Amygdala (tissue), 56 donors: ENCODE measurements at places on chromosomes 16 and 17.
A peak's percentile ranks its signal among the peaks of the same experiment; 100 is the strongest.

GRCh38 chr17:10120749-10121148, 77.7 kb downstream of the GAS7 start:
- no peak for DNase-seq

DNA sequence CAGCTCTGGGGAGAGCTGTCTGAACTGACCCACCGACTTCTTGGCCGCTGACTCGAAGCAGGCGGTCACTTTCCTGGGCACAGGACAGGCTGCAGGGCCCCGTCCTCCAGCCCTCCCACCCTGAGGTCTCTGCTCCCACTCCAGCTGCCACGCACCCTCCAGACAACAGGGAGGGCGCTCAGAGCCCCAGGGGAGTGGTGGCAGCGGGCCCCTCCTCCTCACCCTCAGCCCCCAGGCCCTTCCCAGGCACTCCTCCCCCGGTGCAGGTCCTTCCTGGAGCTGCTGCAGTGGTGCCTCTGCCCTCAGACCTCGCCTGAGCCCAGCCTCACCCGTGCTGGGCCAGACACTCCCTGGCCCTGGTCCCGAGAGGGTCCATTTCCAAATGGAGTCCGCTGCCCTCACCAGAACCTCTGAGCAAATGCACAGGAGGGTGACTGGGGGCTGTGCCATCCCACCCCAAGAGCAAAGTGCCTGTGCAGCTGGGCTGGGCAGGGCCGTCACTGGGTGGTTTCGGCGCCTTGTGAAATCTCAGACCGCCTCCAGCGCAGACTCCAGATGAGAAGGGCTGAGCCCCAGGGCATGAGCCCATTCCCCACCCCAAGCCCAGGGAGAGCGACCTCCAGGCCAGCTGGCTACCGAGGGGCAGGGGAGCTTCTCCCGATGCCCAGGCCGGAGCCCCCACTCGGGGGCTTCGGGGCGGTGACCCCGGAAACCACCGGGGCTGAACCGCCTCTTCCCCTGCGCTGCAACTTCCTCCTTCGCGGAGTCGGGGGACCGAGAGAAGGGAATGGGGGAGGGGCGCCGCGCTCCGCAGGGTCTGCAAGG, 717 bp downstream of the CYBA start:
- DNase-seq = no peak

- DNase-seq = no peak
These were observed 5.2 kb downstream of the TBX4 start for GRCh38 chr17:61457226-61457983.

- no peak for DNase-seq
These were observed 16.7 kb downstream of the ZFPM1 start for GRCh38 chr16:88469615-88470395.

DNA sequence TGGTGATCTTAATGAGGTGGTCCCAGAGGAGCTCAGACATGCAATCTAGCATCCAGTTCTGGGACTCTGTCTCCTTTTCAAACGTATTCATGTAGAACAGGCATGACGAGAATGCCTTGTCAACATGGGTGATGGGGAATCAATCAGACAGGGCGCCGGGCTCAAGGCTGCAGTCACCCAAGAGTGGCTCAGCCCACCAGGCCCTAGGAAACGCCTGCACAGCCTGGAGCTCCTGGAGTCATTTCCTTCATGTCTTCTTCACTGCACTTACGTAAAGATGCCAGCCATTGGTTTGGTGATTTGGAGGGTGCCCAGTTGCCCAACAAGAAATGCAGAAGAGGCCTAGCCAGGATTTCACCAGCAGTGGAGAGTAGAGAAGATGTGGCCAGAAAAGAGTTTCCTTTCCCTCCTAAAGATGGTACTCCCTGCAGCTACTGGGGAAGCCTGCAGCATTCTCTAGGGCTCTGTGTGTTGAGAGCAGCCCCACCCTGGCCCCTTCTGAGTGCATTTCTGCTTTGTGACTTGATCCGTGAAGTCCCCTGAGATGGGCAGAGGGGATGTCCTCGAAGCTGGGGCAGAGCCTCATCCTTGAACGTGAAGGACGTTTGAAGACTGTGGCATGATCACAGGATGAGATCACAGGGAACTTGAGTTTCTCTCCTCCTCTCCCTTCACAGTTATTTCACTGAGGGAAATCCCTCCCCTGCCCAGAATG, 24.0 kb upstream of the STH start:
- DNase-seq = no peak

GRCh38 chr16:27867122-27868110, 196.1 kb downstream of the GSG1L start:
- DNase-seq = peak; percentile 8

- DNase-seq = no peak
These were observed 64.3 kb downstream of the IGF2BP1 start for GRCh38 chr17:49061524-49061943.

GRCh38 chr16:49884033-49885015, 28.4 kb upstream of the ZNF423 start:
- no peak for DNase-seq

DNA sequence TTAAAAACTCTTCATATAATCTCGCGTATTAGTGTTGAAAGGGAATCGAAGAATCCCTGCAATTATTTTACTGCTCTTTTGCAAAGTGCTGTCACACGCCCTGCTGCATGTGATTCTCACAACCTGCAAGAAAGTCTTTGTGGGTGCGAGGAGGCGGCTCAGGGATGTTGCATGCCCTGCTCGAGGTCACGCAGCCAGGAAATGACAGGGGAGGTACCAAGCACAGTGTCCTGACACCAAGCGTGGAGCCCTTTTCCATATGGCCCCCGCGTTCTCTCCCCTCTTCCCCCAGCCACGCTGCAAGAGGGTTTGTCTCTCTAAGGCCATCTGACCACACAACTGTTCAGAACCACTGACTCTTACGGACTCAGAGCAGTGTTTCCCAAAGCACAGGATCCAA, 37.6 kb downstream of the OR3A1 start:
- no peak for DNase-seq

- DNase-seq = peak; percentile 25
These were observed 377 bp upstream of the CRHR1 start for GRCh38 chr17:45783593-45784292.

DNA sequence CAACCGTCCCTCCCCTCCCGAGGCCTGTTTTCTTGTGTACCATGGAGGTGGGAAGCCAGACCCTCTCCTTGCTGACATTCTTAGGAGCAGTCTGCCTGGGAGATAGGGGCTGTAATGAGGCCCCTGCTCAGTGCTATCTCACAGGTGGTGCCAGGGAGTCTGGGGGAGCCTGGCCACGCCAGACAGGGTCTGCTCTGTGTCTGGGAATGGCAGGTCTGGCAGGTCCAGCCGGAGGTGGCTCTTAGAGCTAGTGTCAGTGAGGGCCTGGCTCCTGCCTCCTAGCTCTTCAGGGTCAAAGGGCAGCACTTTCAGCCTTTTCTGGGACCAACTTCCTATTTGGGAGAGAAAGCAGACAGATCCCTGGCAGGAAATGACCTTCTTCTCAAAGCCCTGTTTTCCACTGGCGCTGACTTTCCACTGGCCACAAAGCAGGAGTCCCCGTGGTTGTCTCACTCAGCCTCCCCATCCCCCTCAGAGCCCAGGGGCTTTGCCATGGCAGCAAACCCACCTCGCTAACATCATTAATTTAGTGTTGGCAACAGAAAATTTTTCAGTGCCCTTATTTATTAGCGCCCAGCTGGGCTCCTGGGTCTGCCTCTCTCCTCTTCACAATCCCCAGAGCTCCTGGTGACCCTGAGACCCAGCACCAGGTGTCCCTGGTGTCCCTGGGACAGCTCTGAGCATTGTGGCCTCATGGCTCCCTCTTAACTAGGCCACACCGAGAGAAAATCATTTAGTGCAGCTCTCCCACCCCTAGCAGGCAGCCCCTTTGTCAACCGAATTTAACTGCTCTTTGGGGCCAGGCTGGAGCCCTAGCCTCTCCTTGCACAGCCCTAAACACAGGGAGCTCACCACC, 24.0 kb upstream of the DOK4 start:
- DNase-seq = no peak

- DNase-seq = no peak
These were observed 327.9 kb downstream of the HS3ST4 start for GRCh38 chr16:26019381-26020242.

DNA sequence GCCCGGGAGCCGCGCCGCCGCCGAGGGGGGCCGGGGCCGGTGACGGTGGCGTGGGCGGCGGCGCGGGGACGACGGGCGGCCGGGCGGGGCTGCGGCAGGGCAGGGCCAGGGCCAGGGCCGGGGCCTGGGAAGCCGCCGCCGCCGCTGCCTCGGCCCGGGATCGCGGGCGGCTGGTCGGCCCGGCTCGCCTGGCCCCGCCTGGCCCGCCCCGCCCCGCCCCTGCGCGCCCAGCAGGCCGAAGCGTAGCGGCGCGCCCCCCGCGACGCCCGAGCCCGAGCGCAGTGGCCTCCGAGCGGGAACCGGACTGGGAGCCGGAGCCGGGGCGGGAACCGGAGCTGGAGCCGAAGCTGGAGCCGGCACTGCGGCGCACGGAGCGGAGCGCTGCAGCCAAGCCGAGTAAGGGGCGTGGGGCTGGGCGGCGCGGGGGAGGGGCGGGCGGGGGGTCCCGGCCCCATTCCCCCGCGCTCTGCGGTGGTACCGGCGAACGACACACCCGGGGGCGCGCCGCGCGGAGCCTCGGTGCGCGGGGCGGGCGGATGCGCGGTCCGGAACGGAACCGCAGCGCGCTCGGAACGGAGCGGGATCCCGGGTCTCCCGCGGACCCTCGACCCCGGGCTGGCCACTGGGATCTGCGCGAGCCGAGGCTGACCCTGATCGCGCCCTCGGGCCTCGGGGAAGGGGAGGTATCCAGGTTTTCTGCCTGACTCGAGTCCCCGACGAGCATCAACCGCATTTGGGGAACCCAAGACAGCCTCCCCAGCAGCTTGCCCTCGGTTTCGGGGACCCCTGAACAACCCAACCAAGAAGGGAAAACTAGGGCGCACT, at the start of gene BEAN1:
TSS of gene BEAN1 (plus strand) at position 260 of the 825 bp plus-strand sequence. CDS start 10,382 bp downstream, outside the sequence.
- no peak for DNase-seq

- no peak for DNase-seq
These were observed 181.5 kb upstream of the MON1B start for GRCh38 chr16:77009453-77009852.

DNA sequence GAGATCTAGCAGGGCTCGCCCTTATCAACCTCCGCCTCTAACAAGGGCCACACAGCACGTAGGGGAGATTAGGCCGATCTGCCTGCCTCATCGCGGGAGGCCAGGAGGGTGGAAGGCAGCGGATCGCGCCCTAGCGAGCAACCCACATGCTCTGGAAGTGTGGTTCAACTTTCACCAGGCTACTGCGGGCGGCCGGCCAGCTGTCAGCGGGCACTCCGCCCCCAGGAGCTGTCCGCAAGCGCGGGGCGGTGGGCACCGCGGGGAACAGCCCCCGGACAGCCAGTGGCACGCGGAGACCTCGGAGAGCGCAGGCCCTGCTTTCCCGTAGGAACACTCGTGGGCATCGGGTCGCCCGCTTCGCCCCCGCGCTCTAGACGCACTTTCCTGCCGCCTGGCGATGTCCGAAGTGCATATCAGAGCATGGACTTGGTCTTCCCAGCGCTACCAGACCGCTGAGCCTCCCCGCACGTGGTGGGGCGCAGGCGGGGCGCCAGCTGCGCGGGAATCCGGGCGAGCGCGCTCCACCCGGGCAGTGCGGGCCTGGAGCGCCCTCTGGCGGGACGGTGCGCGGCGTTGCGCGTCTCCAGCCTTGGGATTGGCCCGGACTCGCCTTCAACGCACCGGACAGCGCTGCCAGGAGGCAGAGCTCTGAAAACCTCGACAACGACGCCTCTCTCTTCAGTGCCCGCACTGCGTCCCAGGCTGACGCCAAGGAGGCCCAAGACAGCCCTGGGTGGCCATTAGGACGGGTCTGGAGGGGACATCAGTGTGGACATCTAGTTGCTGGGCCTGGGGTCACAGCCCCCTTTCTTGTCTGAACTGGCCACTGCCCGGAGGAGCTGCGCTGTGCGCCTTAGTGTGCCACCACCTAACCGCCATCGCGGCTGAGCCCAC, 3.6 kb upstream of the ZNHIT3 start:
- DNase-seq = peak; percentile 72

GRCh38 chr16:23691483-23692189, 12.9 kb downstream of the PLK1 start:
- DNase-seq = no peak

DNA sequence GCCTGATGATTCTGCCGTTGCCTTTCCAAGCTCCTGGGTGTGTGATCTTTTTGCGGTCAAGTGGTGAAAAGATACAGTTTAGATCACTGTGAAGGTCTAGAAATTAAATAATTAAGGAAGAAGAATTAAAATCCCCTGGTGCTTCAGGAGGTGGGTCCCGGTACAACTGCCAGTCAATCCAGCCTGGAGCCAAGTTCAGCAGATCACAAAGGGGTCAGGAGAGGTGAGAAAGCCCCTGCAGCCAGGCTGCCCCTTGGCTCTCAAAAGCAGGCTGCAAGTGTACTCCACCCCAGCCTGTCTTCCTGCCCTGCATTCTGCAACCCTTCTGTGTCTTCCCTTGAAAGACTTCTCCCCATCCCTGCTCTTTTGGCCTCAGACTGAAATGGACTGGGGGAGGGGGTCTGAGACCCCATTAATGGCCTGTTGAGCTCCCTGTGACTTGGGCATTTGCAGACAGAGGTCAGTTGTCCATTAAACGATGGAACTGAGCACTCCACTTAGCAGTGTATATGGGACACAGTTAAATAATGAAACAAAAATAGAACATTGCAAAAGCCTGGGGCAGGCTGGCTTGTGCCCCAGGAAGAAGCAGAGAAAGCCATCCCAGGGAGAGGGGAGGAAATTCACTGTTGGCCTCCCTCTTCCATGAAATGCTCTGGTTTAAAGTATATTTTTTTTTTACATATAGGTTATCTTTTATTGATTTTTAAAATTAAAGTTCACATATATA, 15.1 kb downstream of the CACNG5 start:
- DNase-seq = no peak

DNA sequence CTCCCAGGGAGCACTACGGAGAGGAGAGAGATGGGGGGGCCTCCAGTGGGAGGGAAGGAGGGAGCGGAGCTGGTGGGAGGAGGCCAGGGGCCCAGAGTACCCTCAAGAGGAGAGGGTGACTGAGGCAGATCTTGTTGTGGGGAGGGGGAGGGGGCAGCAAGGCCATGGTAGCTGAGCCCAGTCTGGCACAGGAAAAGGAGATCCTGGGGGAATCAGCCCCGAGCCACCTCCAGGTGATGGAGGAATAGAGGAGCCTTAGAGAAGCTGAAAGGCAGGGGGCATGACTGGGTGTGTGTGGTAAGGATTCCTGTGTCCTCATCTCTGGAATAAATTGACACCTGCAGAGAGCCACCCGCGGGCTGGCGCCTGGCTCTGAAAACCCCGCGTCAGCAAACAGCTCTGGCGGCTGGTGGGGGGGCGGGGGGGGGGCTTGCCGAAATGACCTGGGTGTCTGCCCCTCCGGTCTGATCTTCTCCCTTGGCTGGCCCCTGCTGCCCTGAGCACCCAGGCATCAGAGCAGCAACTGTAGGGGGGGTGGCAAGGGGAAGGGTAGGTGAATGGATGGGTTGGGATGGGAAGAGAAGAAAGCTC, 1.3 kb upstream of the NLGN2 start:
- DNase-seq = no peak

DNA sequence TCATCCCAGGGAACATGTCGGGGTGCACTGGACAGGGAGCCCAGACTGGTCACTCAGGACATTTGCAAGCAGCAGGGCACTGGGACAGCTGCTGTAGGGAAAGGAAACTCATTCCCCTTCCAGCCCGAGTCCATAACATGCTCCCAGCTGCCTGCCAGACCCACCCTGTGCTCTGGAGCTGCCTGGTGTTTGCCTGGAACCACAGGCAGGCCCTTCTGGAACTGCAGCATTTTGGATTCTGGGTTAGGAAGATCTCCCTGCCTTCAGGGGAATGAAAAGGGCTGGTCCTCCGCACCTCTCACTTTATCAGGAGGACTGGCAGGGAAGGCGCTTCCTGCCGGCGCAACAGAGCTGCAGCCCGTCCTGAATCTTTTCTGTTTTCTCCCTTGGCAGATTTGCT, 41.2 kb downstream of the MEAK7 start:
- no peak for DNase-seq
